Ureter (tissue), 1 donor: ENCODE measurements at places on chromosomes 4 and X. TPM values are rescaled to one million over a fixed set of nuclear protein-coding genes. Genes with fewer than 3 reads are reported as not detected.

GRCh38 chr4:40199179-40199670 is 2.4 kb downstream of the RHOH start:
- DNase-seq = no peak

The PLP1 gene
- 2.1 TPM for total RNA-seq

- DNase-seq = no peak
These were observed 116.1 kb downstream of the ARHGAP10 start for GRCh38 chr4:147847751-147848590.

DNA sequence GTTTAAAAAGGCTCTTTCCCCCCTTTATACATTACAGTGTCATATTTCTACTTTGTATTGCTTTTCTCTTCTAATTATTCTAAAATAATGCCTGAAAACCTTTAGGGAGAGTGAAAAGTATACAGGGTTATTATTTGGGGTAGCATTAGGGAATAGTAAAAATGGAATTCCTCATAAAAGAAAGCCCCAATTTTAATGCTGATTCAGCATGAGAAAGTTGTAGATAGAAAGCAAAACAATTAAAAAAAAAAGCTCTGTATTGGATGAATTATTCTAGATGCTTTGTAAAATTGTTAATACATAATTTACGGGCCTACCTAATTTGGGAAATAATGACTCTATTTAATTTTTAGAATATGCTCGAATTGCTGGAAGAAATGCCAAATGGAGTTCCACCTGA is 92.4 kb downstream of the RS1 start:
- DNase-seq = no peak

GRCh38 chr4:151948351-151949016 is 187.7 kb upstream of the GATB start:
- no peak for DNase-seq

The BRS3 gene
- total RNA-seq = 0.18 TPM

GRCh38 chr4:126753592-126753991 is 879.2 kb upstream of the INTU start:
- DNase-seq = no peak

DNA sequence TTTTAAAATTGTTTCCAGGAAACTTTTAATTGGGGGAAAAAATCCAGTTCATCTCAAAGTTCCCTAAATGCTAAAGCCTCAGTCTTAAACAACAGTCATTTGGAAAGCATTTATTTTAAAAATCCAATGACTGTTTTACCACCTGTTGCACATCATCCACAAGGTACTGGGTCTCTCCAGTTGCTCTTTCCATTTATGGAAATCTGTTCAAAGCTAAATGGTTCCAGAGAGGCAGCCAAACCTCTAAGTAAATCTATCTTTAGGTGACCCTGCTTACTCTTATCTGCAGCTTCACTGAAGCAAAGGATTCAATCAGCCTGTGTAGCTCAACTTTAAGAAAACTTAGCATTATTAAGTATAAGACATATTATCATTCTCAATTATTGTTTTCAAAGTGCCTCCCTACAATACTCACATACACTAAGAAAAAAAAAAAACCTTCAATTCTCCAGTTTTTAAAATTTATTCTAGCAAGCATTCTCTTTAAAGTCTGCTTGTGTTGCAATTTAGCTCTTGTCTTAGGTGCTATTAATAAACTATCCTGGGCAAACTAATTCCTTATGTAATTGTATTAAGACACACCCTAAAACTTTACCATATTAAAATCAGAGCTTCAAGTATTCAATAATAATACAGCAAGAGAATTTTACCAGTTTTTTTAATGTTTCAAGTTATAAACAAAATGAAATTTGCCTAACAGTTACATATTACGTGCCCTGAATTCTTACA is 60.6 kb downstream of the NOCT start:
- no peak for DNase-seq

The ARHGAP6 gene
- total RNA-seq = 29.6 TPM

GRCh38 chr4:78056265-78057129 is 626 bp upstream of the FRAS1 start:
- peak; percentile 80 for DNase-seq

- no peak for DNase-seq
These were observed 168.7 kb downstream of the DLG3 start for GRCh38 chrX:70613295-70613694.

GRCh38 chr4:153651116-153651515 is 33.0 kb upstream of the TLR2 start:
- DNase-seq = no peak

DNA sequence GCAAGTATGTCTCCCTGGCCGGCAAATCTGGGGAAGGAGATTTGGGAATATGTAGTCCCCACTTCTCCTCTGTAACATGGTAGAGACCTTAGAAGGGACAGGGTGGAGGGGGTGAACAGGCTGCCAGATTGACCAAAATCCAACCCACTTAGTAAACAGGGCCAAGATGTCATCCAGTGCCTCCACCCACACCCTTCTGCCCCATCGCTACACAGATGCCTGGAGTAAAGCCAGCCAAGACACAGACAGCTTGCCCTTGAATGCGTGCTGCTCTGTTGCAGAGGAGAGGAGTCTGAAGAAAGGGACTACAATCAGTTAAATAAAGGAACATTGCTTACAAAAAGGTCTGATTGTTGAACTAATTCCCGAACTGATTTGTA is 160.1 kb upstream of the LDB2 start:
- DNase-seq = no peak

The TRIM75 gene
- total RNA-seq = not detected

GRCh38 chr4:161892951-161893350 is 270.8 kb downstream of the FSTL5 start:
- no peak for DNase-seq

GRCh38 chr4:55611358-55612059 is 19.5 kb upstream of the PDCL2 start:
- DNase-seq = no peak

DNA sequence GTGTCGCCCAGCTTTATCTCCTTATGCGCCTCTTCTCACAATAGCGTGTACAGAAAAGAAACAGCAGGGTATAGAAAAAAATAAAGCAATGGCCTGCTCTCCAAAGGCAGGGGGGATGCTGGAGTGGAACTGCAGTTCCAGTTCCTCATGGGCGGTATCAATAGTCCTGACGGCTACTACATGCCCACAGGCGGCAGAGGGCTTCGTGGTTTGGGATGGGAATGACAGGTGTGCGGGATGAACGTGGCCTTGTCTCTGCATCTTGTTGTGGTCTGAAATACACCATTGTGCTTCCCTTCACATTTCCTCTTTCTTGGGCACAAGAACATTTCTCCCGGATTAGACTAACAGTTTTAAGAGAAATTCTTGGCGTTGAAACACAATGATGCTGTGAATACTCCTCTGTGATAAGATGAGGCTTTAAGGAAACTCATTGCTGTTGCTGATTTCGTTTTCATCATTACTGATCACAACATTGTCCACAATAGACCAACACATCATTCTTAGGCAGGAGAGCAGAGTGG is 124.1 kb upstream of the IGFBP7 start:
- no peak for DNase-seq

DNA sequence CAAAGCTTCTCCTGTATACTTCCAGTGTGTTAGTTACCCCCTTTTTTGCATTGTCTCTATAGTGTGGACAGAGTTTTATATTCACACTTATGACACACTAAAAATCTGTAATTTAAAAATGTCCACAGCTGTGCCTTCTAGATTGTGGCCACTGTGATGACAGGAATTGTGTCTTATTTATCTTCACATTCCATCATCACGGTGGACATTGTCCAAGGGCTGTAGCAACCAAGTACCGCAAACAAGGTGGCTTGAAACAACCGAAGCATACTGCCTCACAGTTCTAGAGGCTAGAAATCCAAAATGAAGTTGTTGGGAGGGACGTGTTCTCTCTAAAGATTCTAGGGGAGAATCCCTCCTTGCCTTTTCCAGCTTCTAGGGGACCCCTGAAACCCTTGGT is 32.3 kb downstream of the CHRNA9 start:
- DNase-seq = no peak

GRCh38 chrX:16075087-16075486 is 48.3 kb upstream of the GRPR start:
- DNase-seq = no peak

The SPANXC gene
- not detected for total RNA-seq

DNA sequence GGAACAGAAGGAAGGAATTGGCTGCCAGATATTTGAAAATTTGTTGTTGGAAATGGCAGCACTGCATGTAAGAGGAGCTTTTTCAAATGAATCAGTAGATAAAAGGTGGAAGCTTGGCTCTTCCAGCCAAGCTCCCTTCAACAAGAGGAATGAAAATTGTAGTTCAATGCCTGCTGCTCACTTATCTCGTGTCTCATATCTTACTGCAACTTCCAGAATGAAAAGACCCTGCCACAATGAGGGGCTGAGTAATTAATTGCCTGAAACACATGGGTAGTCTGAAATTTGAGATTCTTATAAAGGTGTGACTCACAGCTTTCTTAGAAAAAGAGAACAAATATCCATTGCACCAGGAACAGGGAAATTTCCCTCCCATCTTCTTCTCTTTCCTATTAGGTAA is 53.0 kb downstream of the HAND2 start:
- DNase-seq = no peak

DNA sequence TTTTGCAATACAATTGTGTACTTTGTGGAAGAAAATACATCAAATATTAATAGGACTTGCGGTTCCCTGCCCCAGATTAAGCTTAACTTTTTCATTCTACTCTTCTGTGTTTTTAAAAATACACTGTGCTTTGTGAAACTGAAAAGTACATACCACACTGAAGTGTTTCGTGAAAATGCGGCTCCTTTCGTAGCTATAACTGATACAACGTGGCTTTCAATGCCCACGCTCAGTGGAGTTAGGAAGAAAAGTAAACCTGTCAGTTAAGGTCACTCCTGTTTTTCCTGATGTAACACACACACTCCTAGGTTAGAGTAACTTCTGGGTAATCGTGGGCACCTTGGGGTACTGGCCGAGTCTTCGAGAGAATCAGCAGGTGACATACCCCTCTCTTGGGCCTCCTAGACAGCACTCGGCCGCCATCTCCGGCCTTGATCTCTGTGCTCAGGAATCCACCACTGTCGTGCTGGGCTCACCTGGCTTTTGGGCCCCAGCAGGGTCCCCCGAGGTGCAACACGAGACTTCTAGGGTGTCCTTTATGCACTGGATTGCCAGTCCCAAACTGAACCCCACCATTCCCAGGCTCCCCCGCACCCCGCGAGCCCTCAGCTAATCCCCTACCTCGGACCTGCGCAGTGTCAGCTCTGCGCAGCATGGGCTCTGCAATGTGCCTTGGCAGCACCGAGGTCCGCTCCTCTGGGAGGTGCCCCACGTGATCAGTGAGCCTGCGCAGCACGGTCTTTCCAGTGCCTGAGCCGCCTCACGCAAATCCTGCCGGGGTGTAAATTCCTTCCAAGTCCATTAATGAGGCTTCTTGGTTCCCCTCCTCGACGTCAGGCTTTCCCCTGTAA is 162.6 kb upstream of the INTU start:
- DNase-seq = no peak

GRCh38 chr4:73068491-73069337 is 802 bp downstream of the COX18 start:
- no peak for DNase-seq

DNA sequence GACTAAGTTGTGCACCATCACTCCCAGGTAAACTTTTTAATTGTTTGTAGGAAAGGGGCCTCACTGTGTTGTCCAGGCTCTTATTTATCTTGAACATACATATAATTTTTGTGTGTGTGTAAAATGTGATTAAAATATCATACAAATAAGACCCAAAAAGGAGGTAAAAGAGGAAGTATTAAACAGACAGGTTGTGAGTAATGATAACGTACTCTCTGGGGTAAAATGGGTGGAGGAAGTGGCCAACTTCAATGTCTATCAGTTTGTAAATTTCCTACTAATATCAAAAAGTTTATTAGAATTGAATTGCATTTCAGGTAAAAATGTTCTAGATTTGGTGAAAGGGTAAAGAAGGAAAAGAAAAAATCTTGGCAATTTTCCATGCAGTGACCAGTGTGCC is 48.8 kb downstream of the SULT1E1 start:
- no peak for DNase-seq

DNA sequence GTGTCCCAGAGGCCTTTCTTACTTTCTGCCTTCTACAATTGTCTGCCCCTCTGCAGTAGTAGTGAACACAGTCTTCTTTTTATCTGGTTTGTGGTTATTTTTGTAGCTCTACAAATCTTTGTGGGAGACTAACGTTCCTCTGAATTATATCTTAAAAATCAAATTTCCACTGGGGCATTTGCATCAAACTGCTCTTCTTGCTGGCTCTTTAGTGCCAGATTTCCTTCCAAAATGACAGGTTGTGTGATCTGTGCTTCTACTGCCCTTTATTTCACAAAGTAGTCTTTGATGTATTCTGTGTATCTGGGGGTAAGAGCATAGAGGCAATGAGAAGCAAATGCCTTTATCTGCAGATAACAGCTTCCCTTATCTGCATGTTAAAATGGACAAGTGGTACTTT is 34.5 kb downstream of the TSPAN7 start:
- DNase-seq = no peak

GRCh38 chr4:57125996-57126395 is 15.8 kb upstream of the IGFBP7 start:
- DNase-seq = no peak

- DNase-seq = no peak
These were observed 136.3 kb downstream of the UBE2K start for GRCh38 chr4:39834269-39834668.

GRCh38 chr4:79025170-79025569 is 85.9 kb upstream of the PAQR3 start:
- DNase-seq = no peak

The TMEM35A gene
- total RNA-seq = 11.5 TPM

The TLR3 gene
- 28.6 TPM for total RNA-seq

The CLGN gene
- total RNA-seq = 1.1 TPM

The CDX4 gene
- not detected for total RNA-seq
